ENCODE measurements at places on chromosomes 4 and X.

- peak; percentile 28 for DNase-seq
These were observed 346.6 kb downstream of the CENPC start for GRCh38 chr4:67198727-67199126.

GRCh38 chrX:11995146-11995545 lies 143.1 kb upstream of the FRMPD4 start:
- DNase-seq = no peak

DNA sequence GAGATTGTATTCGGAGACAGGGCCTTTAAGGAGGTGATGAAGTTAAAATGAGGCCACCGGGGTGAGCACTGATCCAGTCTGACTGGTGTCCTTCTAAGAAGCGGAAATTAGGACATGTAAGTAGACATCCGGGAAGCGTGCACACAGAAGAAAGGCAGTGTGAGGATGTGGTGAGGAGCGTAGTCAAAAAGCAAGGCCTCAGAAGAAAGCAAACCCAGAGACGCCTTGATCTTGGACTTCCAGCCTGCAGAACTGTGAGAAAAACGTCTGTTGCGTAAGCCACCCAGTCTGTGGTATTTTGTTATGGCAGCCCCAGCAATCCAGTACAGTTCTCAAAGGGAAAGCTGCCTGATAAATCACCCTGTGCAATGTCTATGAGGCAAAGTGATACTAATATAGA lies 153.5 kb downstream of the KCNIP4 start:
- DNase-seq = peak; percentile 15

GRCh38 chrX:65034292-65034667 lies 58.0 kb upstream of the ZC4H2 start:
- DNase-seq = no peak

- DNase-seq = no peak
These were observed 40.6 kb downstream of the ZNF81 start for GRCh38 chrX:47877327-47877726.

DNA sequence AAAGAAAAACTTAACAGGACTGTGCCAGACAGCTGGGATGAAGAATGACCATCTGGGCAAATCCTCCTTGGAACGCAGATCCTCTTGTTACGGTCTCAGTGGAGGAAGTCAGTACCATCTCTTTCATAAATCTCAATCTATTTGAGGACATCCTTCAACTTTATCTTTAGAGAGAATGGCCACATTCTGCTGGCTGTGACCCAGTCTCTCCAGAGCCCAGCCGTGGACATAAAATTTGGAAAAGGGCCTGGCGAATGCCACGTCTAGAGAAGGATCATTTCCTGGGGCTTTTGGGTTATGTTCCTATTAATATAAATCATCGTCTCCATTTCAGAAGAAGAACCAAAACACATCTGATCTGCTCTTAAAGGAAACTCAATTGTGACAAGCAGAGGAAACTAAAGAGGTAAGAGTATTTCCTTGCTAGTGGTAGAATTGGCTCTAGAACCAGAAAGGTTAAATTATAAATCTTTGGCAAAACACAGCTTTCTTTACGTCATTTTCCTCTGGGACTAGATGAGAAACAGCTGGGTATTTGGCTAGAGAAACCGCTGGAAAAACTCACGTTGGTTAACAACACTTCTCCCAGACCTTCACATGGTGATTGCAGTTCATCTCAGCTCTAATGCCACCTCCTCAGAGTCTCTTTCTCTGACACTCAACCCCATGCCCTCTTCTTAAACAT lies 164.7 kb downstream of the CHIC2 start:
- DNase-seq = no peak

GRCh38 chr4:38802561-38803355 lies 1.8 kb downstream of the TLR1 start:
- no peak for DNase-seq

DNA sequence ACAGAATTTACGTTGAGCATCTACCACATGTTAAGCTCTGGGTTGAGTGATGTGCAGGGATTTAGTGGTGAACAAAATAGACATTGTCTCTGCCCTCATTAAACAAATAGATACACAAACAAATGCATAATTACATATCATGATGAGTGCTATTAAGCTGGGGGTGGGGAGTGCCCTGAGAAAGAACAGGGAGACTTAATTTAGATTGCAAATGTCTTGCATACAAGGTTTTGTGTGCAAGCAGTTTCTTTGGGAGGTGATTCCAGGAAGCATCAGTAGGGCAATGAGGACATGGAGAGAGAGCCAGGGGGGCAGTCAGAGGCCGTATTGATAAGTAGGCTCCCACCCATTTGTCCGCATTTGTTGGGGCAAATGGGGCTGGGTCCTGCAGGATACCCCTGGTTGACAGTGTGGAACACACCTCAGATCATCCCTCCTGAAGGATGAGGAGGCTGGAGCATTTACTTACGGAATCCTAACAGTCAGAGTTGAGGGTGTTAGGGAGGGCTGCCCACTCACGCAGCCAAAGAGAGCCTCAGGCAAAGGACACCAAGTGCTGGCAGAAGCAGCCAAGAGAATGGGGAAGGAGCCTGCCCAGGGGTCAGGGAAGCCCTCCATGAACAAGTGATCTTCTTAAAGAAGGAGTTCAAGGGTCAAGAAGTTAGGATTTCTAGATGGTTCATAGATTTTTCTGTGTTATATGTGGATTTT lies 245.9 kb downstream of the BCOR start:
- no peak for DNase-seq

GRCh38 chr4:74659576-74660411 lies 134.5 kb downstream of the BTC start:
- DNase-seq = peak; percentile 98

- peak; percentile 80 for DNase-seq
These were observed 123.6 kb downstream of the RELL1 start for GRCh38 chr4:37562592-37562991.

GRCh38 chr4:149055624-149056023 lies 613.4 kb upstream of the NR3C2 start:
- no peak for DNase-seq

- no peak for DNase-seq
These were observed 93.0 kb downstream of the IL13RA2 start for GRCh38 chrX:114924423-114924822.

GRCh38 chrX:8083286-8083685 lies 87.8 kb downstream of the VCX2 start:
- DNase-seq = no peak

DNA sequence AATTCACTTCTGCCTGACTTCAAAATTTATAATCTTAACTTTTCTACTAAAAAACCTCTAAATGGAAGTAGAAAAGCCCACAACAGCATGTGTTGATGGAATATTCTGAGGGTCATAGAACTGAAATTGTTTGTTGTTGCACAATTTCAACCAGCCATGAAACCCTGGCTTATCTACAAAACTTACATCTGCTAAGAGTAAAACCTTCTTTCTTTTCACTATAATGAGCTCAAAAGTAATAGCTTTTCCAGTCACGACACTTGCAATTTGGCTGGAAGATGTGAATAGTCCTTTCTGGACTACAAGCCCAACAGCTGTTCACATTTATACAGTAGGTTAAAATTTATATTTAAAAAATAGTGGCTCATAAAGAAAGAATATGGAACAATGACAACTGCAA lies 250.0 kb downstream of the GPAT3 start:
- no peak for DNase-seq

DNA sequence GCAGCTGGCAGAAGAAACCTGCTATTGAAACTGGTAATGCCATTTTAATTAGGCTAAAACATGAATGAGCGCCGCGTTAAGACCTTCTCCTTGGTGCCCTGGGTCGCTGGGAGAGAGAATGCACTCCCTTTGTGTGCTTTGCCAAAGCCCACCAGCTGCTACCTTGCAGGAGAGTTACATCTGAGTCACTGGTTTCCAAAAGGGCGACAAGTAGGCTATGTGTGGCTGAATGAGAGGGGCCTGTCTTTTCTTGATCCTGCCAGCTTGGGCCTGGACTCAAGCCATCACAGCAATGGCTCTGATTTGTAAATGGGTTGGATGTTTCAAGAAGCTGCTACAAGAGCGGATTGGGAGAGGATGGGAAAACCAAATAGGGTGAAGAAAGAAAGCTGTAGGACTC lies 81.5 kb downstream of the NHS start:
- no peak for DNase-seq

DNA sequence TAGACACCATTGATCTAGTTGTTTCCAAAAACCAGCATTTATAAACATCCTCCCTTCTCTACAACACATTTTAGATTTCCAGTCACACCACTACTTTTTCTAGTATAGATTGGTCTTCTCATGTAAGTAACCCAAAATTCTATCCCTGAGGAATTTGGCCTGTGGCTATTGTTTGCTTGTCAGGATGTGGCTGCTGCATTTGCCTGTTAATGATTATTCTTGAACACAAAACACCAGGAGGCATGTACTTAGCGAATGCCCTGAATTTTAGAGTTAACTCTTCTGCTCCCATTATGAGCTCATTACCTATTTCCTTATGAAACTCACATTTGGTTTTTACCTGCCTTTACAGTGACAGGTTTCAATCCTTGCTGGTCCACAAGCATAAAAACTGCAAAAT lies 102.0 kb upstream of the FSTL5 start:
- DNase-seq = no peak

- DNase-seq = no peak
These were observed 371.4 kb upstream of the FAM241A start for GRCh38 chr4:111773858-111774257.

GRCh38 chrX:65928522-65928921 lies 111.4 kb downstream of the VSIG4 start:
- peak; percentile 24 for DNase-seq

- no peak for DNase-seq
These were observed at the start of gene RHOH for GRCh38 chr4:40196724-40197281. Gene RHOH (plus strand): TSS chr4:40197031. CDS start chr4:40243387, 46,356 bp downstream.

GRCh38 chr4:184265546-184266351 lies 48.1 kb upstream of the ENPP6 start:
- peak; percentile 90 for DNase-seq

DNA sequence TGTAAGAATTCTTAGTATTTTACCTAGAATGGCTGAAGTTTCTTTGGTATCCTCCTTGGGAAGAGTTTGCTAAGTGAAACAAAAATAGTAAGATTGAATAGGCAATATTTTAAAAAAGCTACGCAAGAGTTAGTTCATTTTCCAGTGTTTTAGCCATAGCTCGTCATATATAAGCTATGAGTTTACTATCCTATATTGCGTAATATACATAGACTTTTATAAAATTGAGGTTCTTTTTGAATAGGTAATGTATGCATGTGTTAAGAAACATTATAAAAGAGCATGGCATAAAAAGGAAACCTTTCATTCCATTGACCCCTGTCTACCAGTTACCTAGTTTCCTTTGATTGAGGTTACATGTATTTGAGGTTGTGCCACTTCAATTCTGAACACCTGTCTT lies 67.0 kb downstream of the DACH2 start:
- DNase-seq = no peak

GRCh38 chr4:47312170-47312569 lies 151.3 kb downstream of the COMMD8 start:
- DNase-seq = no peak

DNA sequence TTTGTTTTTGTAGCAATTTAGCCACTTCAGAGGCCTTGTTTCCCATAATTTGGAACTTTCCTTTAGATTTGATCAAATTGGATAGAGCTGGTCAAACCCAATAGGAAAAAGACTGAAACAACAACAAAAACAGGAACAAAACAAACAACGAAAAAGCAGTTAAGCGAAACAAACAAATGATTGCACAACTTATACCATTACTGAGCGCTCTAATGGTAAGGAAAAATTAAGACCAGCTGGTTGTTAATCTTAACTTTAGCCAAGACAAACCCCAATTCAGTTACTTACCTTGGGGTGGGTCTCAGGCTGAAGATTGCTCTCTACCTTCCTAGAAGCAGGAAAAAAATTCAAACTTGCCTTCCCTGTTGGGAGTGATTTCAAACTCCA lies 38.3 kb downstream of the SPCS3 start:
- no peak for DNase-seq

DNA sequence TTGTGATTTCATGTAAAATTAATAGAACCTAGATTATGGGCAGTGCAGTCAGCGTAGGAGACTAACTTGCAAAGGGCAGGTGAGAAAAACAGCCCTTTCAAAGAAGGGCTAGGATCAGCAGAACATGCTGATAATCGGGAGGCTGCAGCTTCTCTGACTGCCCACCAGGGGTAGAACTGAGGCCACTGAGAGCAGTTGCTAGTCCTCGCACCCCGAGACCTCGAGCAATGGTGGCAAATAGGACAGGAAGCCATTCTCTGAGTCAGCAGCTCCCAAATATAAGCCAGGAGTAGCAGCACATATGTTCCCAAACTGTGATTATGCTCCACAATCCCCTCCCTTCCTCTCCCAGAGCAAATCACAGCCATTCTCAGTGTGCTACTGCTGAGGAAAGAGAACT lies 186.5 kb downstream of the MSL3 start:
- peak; percentile 58 for DNase-seq

DNA sequence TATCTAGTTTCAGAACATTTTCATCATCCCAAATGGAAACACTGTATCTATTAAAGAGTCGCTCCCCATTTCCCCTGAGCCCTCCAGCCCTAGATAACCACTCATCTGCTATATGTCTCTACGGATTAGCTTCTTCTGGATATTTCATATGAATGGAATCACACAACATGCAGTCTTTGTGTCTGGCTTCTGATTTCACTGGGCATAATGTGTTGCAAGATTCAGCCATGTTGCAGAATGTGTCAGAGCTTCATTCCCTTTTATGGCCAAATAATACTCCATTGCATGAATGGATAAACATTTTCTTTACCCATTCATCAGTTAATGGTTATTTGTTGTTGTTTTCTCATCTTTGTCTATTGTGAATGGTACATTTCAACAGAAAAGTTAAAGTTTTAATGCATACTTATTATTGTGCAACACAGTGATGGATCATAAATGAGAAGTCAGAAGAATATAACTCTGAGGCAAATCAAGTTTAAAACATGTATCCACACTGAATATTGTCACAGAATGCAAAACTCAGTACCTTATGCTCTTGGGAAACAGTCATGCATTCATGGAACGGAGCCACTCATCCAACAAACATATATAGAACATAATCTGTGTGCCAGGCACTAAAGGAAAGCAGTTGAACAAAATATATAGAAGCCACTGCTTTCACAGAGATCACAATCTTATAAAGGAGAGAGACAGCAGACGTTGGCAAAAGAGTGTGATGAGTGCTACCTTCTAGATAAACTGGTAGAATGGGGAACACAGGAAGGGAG lies 57.8 kb upstream of the MAGEA4 start:
- no peak for DNase-seq

DNA sequence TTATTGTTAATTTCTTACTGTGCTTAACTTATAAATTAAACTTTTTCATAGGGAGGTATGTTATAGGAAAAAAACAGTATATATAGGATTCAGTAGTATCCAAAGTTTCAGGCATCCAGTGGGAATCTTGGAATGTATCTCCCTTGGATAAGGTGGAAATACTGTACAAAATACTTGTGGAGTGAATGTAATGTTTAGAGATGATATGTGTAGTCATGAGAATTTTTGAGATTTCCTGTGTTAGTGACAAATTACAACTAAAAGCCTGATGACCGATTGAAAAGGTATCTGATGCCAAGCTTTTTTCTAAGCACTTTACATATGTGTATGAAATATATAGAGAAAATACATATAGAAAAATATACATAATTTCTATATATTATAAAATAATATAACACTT lies 69.2 kb downstream of the STK32B start:
- no peak for DNase-seq

GRCh38 chr4:140042634-140043033 lies 111.3 kb downstream of the MAML3 start:
- no peak for DNase-seq
